H4 (cell line): ENCODE measurements at places on chromosomes 11 and 22. TPM values are rescaled to one million over a fixed set of nuclear protein-coding genes. Genes with fewer than 3 reads are reported as not detected.

The PKP3 gene
- total RNA-seq: 2.4 and 3.0 TPM in 2 replicates

The ZBED4 gene
- total RNA-seq: 5.1 and 9.1 TPM in 2 replicates

The ESAM gene
- 0.33 TPM in 1 of 2 replicates, not detected in the other for total RNA-seq

The RASL10A gene
- not detected in 2 replicates for total RNA-seq

The DEUP1 gene
- total RNA-seq: not detected in 2 replicates

The POU2AF2 gene
- not detected in 2 replicates for total RNA-seq

The KCTD17 gene
- total RNA-seq: 6.3 and 7.4 TPM in 2 replicates

The CDON gene
- 10.1 and 13.4 TPM in 2 replicates for total RNA-seq

The XNDC1N gene
- total RNA-seq: 1.4 and 2.6 TPM in 2 replicates

The UBE2L6 gene
- total RNA-seq: 103 and 149 TPM in 2 replicates

The C11orf87 gene
- not detected in 2 replicates for total RNA-seq

The UCP3 gene
- not detected in 2 replicates for total RNA-seq

The MRGPRE gene
- total RNA-seq: not detected in 2 replicates

The MYBPC3 gene
- total RNA-seq: not detected in 2 replicates

The AGBL2 gene
- total RNA-seq: 0.12 TPM in 2 replicates

The OR52H1 gene
- not detected in 2 replicates for total RNA-seq

The KRTAP5-11 gene
- not detected in 2 replicates for total RNA-seq
